Activated naive CD4-positive, alpha-beta T cell treated with anti-CD3 and anti-CD28 coated beads for 36 hours (primary cell): ENCODE measurements at places on chromosomes 5 and 9. TPM values are rescaled to one million over a fixed set of nuclear protein-coding genes. Genes with fewer than 3 reads are reported as not detected.

DNA sequence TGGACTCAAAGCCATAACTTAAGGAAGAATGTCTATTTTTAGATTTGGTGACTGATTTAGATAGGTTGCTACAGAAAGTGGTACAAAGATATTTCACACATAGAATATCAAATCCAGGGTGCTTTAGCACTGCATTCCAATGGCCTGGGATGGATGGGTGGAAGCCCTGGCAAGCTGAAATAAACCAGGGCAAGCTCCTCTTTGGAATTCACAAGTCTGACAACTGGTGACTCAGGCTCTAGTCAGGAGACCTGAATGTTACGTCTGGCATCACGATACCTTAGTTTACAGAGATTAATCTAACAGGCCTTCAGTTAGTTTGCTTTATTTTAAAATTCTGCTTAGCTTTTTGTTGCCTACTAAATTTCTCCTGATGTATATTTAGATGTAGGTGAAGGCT lies 144.0 kb downstream of the TMC1 start:
- no peaks in the 10 kb centered on the region for H3K4me1 ChIP-seq
- H3K27me3 ChIP-seq: peaks cover 11% of the 10 kb centered on the region
- DNase-seq: no peak
- H3K36me3 ChIP-seq: no peaks in the 10 kb centered on the region
- no peak overlapping the region for H3K4me3 ChIP-seq

The SPATA31A3 gene
- total RNA-seq: not detected

GRCh38 chr9:113467183-113467582 lies 3.7 kb downstream of the RGS3 start:
- no peaks in the 10 kb centered on the region for H3K27me3 ChIP-seq
- no peaks in the 10 kb centered on the region for H3K36me3 ChIP-seq
- no peak overlapping the region for H3K27ac ChIP-seq
- no peak overlapping the region for H3K4me3 ChIP-seq

- H3K4me3 ChIP-seq: no peak overlapping the region
- H3K27me3 ChIP-seq: no peaks in the 10 kb centered on the region
- no peak overlapping the region for H3K27ac ChIP-seq
- no peak for DNase-seq
- H3K4me1 ChIP-seq: no peaks in the 10 kb centered on the region
- H3K36me3 ChIP-seq: peaks cover 6% of the 10 kb centered on the region
These were observed 2.0 kb upstream of the C1QTNF3 start for GRCh38 chr5:34045023-34045422.
